ENCODE measurements at places on chromosomes 6 and 20.

DNA sequence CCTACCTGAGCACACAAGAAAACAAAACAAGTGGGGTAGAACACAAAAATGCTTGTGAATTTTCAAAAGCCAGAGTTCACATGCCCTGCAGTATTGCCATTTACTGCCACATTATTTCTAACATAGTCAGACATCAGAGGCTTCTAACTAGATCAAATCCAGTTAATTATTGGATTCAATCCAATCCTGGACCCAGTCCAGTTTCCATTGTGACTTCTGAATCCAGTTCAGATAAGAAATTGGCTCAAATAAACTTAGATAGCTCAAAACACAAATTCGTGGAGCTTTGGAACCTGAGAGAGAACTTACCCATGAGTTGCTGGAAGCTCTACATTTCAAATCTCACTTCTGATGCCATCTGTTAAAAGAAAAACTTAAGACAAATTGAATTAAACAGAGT, 85.2 kb upstream of the ANKEF1 start:
- DNase-seq = no peak

DNA sequence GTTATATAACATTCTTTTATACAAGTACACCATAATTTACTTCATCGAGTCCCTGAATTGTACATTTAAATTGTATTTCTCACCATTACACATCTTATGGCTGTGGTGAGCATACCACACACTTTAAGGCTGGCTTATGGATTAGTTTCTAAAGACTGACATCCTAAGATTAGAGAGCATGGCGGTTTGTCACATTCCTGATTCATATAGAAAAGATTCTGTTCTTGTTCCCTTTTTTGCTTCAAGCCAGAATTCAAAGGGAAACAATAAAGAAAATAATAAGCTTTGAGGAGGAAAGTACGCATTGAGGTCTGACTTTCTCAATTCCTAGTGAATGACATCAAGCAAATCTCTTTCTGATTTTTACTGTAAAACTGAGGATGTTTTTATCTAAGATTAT, 2.5 kb downstream of the BTN1A1 start:
- no peak for DNase-seq

DNA sequence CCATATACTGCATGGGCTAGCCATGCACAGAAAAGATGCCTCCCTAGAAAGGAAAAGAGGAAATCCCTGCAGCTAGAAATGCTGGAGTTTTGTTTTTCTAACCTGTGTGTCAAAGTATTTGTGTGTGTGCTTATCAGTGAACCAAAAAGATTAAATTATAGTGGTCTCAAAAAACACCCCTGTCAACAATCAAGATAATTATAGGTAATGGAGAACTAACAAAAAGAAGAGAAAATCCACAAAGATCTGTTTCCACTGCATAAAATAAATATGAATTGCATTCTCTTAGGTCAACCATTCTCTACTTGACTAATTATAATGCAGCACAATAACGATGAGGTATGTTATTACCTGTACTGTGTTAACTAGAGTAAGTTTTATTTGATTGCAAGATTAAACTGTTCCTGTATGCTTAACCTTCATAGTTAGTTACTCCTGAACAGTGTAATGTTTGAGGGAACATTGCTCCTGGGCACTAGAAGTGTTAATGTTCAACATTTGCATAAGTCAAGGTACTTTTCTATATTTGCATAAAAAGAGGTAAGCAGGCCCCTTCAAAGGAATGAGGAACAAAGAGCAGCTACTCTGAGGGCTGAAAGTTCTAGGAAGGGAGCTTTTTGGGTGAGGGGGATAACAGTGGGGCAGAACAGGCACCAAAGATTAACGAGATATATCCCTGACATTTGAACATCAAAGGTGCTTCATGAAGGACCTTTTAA, 212.1 kb downstream of the BTBD9 start:
- no peak for DNase-seq

DNA sequence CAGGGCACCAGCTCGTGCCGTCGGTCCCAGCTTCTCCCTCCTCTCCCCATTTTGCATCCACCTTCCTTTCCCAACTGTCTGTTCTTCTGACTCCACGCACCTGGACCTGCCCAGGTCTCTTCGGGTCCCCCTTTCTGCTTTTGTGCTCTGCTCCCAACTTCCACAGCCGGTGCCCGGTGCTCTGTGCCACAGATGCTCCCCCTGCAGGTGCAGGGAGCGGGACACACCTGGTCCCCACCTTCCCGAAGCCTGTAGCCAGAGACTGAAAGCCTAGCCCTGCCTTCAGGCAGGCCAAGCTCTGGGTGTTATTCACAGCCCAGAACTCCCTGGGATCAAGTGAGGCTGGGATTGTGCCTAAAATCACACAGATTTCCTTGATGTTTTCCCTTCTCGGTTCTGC, 24.6 kb upstream of the BMP7 start:
- DNase-seq = no peak

- DNase-seq = peak; percentile 90
Observed at GRCh38 chr6:105346052-105346451, 56.8 kb downstream of the PREP start.

- no peak for DNase-seq
Observed at GRCh38 chr20:3935295-3935955, 46.2 kb downstream of the PANK2 start.

DNA sequence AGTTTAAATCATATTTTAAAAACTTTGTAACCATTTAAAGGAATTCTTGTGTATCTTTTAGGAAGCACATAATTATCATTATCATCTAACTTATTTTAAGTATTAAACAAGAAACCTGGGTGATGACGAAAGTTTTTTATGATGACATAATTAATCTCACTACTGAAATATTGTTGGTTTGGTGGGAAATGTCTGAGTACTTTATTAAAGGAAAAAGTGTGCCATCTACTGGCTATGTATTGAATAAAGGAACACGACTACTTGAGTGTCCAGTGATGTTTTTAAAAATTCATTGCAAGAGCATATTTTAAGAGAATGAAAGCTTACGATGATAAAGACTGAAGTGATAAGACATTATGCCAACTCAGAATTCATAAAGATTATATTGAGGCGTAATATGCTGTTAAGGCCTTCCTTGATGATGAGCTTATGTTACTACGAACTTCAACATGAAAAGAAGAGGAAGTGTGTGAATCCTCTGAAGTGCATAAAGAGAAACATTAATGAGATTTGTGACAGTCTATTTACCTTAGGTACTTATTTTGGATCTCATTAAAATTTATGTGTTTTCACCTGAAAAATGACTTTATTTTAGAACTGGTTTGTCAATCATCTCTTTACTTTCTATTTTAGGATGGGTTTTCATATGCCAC, 12.0 kb upstream of the TRMT11 start:
- peak; percentile 83 for DNase-seq

DNA sequence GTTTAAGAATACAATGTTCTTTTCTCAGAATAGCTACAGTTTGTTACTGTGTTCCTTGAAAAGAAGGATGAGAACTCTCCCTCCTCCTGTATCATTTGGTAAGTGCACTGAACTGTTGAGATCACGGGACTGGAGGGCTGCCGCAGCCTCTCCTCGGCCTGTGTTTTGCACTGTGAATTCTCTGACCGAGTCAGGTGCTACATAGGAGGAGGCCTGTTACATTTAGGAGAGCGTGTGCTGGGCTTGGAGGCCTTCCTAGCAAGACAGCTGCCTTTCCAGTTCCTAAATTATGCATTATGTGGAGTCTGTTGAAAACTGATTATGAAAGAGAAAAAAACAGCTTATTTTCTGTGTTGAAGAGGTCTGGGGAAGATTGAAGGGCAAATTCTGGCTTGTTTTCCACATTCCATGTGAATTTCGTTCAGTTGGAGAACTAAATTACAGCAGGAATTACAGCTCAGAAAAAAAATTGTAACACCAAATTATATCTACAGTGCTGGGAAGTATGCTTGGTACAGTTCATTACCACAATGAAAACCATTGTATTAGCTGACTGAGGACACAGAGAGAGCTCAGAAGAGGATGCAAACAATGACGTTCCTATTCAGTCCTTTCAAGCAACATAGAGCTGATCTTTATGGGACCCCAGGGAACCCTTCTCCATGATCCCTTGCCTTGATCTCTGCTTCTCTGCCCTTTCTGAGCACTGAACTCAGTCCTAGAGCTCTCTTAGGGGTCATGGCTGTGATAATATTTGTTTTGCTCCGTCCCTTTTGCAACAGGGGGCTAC, 2.8 kb downstream of the TMC2 start:
- DNase-seq = no peak

GRCh38 chr20:63290677-63291472, 2.1 kb upstream of the COL20A1 start:
- peak; percentile 34 for DNase-seq

DNA sequence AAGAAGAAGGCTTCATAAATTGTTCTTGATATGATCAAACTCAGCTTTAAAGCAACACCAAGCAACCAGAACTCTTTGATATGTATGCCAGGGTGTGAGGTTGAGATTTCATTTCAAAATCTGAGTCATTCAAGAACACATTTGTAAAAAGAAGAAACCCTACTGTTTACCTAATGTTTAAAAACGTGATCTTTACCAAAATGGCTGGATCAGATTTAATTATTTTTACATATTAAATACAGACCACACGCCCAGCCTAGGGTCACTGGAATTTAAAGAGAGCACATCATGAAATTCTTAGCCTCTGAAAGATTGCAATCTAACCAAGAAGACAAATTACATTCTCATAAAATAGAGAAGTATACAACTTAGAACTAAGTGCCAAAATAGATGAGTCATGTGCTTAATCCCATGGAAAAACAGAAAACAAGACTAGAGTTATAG, 206.8 kb upstream of the SMLR1 start:
- peak; percentile 37 for DNase-seq

- peak; percentile 86 for DNase-seq
Observed at GRCh38 chr20:5191829-5192569, 65.2 kb downstream of the CDS2 start.

- no peak for DNase-seq
Observed at GRCh38 chr20:32946629-32947028, 57.6 kb downstream of the SUN5 start.

GRCh38 chr20:19652591-19653026, 105.4 kb upstream of the RIN2 start:
- no peak for DNase-seq

DNA sequence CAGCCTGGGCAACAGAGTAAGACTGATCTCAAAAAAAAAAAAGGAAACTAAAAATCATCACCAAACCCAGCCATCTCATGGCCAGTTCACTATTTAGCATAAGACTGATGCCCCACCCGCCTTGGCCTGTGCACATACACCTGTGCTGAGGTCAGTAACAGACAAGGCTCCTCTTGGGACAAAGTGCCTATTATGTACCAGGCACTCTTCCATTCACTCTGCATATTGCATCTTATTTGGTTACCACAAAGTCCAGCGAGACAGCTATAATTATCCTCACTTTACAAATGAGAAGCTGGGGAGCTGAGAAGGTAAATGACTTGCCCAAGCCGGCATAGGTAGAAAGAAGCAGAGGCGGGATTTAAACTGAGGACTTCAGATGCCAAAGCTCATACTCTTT, 3.8 kb downstream of the PTPRT start:
- DNase-seq = no peak

DNA sequence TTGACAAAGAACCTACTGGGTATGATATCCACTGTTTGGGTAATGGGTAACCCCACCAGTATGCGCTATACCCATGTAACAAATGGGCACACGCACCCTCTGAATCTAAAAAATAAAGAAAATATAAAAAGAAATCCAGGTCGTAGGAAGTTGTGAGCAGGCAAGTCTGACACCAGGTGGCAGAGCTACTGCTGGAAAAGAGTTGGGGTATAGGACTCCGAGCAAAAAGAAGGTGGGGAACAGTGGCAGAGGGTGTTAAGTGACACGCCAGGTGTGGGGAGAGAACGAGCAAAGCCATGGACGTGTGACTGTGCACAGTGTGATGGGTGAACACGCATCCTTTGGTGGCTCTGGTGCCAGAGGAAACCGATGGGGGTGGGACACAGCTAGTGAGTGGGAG, 46.7 kb downstream of the NOX3 start:
- DNase-seq = no peak

GRCh38 chr6:134756374-134757025, 193.4 kb downstream of the ALDH8A1 start:
- no peak for DNase-seq

GRCh38 chr6:75349262-75349984, 64.8 kb upstream of the TMEM30A start:
- DNase-seq = peak; percentile 68

DNA sequence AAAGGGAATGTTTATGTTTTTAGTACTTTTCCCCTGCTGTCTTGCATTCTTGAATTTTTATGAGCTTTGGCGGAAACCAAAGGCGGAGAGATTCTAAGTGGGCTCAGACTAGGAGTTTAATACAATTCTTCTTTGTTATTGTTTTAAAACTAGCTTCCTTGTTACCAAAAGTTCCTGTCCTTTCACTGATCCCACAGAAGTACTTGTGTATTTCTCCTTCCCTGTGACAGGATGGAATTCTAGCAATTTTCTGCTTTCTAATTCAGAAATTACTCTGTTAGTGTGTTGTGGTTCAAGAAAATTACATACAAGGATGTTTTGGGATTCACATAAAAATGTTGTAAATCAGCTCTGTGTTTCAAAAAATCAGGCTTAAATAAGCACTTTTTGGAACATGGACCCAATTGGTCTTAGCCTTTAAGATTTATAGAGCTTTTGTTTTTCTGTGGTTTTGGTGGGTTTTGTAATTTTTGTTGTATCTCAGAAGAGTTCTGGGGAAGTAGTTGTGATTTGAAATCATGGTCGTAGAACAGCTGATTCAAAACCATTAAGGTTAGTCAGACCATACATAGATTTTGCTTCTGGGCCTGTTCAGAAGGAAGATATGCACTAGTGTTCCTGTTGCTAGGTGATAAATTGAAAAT, 17.6 kb upstream of the CTAGE9 start:
- DNase-seq = no peak

DNA sequence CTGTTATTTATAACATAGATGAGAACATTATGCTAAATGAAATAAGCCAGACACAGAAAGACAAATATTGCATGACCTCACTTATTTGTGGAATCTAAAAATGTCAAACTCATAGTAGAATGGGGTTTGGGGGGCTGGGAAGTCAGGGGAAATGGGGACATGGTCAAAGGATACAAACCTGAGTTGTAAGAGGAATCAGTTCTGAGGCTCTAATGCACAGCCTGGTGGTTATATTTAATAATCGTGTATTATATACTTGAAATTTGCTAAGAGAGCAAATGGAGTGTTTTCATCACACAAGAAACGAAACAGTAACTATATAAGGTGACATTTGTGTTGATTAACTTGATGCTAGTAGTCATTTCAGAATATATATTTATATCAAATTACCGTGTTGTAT, 40.8 kb upstream of the GFOD1 start:
- DNase-seq = peak; percentile 30

- DNase-seq = peak; percentile 27
Observed at GRCh38 chr6:126886106-126886505, 232.4 kb upstream of the RSPO3 start.

DNA sequence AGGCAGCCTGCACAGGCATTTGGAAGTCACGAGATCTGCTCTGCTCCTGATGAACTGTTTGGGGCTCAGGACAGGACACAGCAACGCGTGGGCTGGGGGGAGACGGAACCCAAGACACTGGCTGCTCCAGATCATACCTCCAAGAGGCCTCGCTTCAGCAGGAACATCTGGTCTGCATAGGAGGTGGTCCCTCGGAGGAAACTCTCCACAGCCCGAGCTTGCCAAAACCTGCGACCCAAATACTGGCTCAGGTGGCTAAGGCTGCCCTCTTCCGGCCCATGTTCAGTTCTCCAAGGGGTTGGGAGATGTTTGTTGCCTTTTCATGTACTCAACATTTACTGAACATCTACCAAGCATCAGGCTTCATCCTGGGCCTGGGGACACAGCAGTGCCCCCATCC, 51.7 kb downstream of the MYH7B start:
- DNase-seq = no peak

- no peak for DNase-seq
Observed at GRCh38 chr6:87068795-87069194, 26.1 kb downstream of the CGA start.

- no peak for DNase-seq
Observed at GRCh38 chr6:35089216-35089934, 51.8 kb downstream of the TCP11 start.
